ENCODE measurements at places on chromosomes 7 and 10.
A peak's percentile ranks its signal among the peaks of the same experiment; 100 is the strongest.

DNA sequence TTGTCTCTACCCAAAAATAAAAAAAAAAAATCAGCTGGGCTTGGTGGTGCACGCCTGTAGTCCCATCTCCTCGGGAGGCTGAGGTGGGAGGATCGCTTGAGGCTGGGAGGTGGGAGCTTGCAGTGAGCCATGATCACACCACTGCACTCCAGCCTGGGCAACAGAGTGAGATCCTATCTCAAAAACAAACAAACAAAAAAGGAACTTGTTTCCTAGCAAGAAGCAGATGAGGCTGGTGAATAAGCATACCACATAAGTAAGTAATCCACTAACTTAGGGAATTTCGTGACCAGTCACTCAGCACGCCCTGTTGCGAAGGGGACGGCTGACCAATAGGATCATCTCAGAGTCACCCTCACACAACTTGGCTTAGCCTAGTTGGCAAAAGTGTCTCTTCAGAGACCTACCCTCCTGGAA, 64.6 kb downstream of the CUX1 start:
- no peak for DNase-seq

GRCh38 chr7:121167971-121168370, 160.8 kb upstream of the WNT16 start:
- DNase-seq: no peak

- no peak for DNase-seq
These were observed 427.8 kb upstream of the LRGUK start for GRCh38 chr7:133699386-133699785.

GRCh38 chr7:6330657-6331056, 58.2 kb upstream of the CYTH3 start:
- no peak for DNase-seq

DNA sequence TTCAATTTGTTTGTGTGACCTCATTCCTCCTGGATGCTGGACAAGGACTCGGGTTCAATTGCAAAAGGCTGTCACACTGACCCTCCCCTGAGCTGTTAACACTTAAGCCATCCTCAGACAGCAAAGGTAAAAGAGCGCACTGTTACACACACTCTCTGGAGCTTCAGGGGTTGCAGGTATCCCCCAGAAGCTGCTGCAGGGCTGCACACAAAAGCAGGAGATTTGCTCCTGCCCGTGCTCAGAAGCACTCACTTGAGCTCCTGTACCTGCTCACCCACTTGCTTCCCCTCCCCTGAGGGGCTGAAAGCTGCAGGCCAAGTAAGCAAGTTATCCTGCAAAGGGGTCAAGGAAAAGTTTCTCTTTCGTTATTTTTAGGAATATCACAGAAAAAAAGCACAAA, 886.2 kb upstream of the ZWINT start:
- DNase-seq: no peak

DNA sequence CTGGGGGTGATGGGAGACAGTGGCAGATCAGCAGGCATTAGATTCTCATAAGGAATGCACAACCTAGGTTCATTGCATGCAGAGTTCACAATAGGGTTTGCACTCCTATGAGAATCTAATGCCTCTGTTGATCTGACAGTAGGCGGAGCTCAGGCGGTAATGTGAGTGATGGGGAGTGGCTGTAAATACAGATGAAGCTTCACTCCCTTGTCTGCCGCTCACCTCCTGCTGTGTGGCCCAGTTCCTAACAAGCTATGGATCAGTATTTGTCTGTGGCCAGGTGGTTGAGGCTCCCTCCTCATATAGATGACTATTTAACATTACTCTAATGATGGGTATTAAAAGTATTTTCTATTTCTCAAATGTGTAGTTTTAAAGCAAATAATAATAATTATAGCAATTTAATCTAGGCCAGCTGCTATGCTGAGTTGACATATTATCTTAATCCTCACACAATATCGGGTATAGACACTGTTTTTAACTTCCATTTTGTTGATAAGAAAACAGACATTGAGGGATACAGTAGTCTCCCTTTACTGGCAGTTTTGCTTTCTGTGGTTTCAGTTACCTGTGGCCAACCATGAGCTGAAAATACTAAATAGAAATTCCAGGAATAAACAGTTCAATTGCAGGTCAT, 39.9 kb downstream of the KIF20B start:
- DNase-seq: peak; percentile 6
